ENCODE measurements at places on chromosomes 6 and 20.
A peak's percentile ranks its signal among the peaks of the same experiment; 100 is the strongest.

DNA sequence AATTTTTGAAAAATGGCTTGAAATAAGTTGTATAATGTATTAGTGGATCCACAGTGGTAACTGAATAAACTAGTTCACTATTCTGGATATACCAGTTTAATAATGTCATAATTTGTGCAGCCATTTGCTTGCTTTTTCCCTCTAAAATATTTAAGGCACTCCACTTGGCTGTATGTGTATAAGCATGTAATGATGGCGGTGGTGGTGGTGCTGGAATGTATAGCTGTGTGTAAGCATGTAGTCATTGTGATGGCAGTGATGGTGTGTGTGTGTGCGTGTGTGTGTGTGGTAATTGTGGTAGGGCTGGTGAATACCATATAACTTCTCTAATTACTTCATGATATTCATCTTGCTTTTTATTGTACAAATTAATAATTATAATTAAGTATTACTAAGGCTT, 89.2 kb upstream of the HIVEP1 start:
- DNase-seq = no peak

- no peak for DNase-seq
These were observed 103.4 kb downstream of the SYCP2 start for GRCh38 chr20:59829786-59830664.

GRCh38 chr6:147664092-147664491, 155.6 kb downstream of the SAMD5 start:
- DNase-seq = no peak

DNA sequence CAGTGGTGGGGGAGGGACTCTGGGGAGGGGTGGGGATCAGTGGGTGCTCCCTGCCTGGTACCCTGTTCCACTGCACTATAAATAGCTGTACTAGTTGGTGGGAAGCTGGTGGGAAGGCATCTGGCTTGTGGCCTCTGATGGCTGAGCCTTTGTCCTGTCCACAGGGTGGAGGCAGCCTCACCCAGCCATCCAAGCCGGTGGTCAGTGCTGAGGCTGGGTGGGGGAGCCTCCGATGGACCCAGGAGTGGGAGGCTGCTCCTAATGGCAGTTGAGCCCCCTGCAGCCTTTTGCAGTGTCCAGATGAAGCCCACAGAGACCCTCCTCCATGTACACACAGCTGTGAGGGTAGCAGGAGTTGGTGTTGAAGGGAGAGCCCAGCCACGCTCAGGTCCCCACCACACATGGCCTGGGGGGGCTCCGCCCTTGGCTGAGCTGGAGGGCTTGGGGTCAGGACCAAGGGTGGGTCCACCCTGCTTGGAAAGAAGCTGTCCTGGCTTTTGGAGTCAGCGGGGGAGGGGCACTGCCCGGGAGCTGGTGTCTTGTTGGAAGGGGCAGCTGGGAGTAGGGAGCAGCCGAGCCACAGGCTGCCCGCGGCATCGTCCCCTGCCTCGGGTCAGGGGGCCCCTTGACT, 2.5 kb downstream of the PPDPF start:
- DNase-seq = no peak

- peak; percentile 35 for DNase-seq
These were observed 10.1 kb downstream of the HFE start for GRCh38 chr6:26097268-26097875.

DNA sequence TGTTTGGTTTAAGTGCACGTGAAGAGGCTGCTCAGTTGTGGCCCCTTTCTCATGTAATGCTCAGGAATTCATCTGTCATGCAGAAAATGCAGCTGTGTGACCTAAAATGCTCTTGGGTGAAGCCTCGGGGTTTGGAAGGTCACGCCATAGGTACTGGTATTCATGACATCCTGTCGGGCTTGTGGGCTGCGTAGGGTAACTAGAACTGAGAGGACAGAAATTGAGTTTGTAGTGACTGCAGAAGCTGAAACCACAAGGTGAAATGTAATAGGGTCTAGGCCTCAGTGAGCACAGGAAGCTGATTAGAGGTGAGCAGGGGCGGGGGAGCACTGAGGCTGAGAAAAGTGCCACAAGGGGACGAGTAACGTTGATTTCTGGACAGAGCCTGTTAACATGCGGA, 128.8 kb downstream of the SOBP start:
- no peak for DNase-seq
